Cerebellum (tissue), 4 donors: ENCODE measurements at places on chromosomes 5 and 9. TPM values are rescaled to one million over a fixed set of nuclear protein-coding genes. Genes with fewer than 3 reads are reported as not detected.

- DNase-seq = no peak
Measured at GRCh38 chr5:180049185-180049548, 22.4 kb downstream of the RNF130 start.

- DNase-seq = no peak
Measured at GRCh38 chr5:1788200-1788599, 11.4 kb downstream of the MRPL36 start.

- DNase-seq = no peak
Measured at GRCh38 chr5:105670596-105670995, 2000.1 kb downstream of the EFNA5 start.

- DNase-seq = no peak
Measured at GRCh38 chr5:94969174-94969573, 315.7 kb downstream of the MCTP1 start.

DNA sequence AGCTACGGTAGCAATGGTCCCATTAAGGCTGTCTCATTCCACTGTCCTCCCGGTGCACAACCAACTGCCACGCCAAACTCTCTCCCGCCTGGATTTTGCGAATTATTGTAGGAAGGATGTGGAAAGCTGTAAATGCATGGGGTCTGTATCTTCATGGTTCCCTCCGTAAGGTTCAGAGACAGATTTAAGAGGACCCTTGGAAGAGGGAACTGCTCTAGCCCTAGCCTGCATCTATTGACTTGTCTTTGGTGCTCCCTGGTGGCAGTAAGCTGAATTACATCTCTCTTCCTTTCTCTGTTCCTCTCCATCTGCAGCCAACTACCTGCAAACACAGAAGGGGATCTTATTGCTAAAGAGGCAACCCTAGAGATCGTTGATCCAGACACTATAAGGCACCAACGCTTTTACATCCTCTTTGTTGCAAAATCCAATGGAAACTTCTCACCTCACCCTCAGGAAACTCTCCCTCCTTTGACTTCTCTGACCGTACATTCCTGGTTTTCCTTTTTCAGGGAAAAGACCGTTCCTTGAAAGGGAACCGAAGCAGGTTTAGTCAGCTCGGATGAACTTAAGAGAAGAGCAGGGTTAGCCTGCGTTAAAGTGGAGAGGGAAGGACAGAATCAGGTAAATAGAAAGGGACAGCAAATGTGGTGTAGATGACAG, 11.9 kb downstream of the CAPSL start:
- DNase-seq = peak; percentile 48

- no peak for DNase-seq
Measured at GRCh38 chr5:149550594-149551226, 529 bp downstream of the CSNK1A1 start.

- peak; percentile 42 for DNase-seq
Measured at GRCh38 chr5:14582797-14583137, 1.2 kb downstream of the OTULINL start.

DNA sequence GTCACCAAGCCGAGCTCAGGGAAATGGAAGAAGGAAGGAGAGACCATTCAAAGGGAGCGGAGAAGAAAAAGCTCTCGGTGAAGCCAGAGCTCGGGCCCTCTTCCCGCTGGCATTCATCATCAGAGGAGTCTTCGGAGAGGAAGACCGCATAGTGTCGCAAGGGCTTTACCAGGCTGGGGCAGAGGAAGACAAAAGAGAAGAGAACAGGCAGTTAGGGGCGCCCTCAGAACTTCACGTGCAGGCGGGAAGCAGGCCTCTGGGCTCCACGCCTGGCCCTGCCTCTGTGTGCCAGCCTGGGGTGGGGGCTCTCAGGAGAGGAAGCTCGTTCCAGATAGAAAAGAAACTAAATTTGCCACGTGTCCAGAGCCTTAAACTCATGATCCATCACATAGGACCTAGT, 31.7 kb downstream of the CRB2 start:
- no peak for DNase-seq

- DNase-seq = no peak
Measured at GRCh38 chr9:121222524-121223171, 21.0 kb upstream of the RAB14 start.

GRCh38 chr9:70567511-70567910, 153.1 kb upstream of the KLF9 start:
- no peak for DNase-seq

The MELK gene
- 14.6 TPM for total RNA-seq

The TPPP gene
- 12.2 TPM for total RNA-seq

The PPP2R2B gene
- total RNA-seq = 64.4 TPM

The QRFP gene
- not detected for total RNA-seq

The SPINK6 gene
- not detected for total RNA-seq

The ALDH7A1 gene
- 60.0 TPM for total RNA-seq

The SLC2A8 gene
- 21.3 TPM for total RNA-seq
